NCI-H460 (cell line): ENCODE measurements at places on chromosomes 4 and X. TPM values are rescaled to one million over a fixed set of nuclear protein-coding genes. Genes with fewer than 3 reads are reported as not detected.

DNA sequence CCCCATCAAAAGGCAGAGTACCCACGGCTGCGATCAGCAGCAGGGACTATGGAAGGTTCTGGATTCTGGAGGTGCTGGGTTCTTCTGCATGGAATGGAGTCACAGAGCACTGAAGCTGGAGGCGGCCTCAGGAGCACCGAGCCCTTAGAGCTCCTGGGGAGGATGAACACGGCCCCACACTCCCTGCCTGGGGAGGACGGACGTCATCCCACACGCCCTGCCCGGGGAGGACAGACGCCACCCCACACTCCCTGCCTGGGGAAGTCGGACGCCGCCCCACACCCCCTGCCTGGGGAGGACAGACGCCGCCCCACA lies 9.9 kb downstream of the LRPAP1 start:
- no peak for DNase-seq

- no peak for DNase-seq
Observed at GRCh38 chr4:68193194-68193593, 52.3 kb downstream of the TMPRSS11B start.

DNA sequence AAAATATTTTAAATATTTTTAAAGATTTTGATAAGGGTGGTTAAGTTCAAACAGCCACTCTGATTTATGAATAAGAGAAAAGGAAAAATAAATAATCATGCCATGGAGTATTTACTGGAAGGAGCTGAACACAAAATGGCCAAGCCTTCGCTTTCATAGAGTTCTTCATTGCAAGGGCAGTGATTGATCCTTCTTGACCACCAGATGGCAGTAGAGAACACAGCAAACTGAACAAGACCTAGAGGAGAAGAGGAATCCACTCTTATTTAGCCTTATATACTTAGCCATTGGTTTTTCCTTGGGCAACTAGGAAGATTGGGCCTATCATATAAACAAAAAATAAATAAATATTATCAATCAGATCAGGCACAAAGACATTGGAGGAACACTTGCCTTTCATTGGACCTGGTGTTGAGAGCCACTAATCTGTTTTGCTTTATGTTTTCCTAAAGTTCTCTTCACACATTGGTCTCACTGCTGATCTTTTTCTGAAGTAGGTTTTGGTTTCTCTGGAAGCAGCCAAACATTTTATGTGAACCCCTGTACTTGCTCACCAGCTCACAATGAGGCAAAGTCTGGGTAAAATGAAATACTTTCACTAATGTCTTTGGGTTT lies 58.1 kb upstream of the PARM1 start:
- peak; percentile 62 for DNase-seq

GYPE gene
- 1.3 and 2.3 TPM in 2 replicates for total RNA-seq

GRCh38 chr4:88225232-88226105 lies 58.9 kb downstream of the PPM1K start:
- no peak for DNase-seq
